ENCODE measurements at places on chromosomes 3 and 15.

GRCh38 chr15:67181221-67181639 lies 73.2 kb downstream of the AAGAB start:
- DNase-seq: no peak

GRCh38 chr3:31054032-31054431 lies 159.6 kb upstream of the GADL1 start:
- no peak for DNase-seq

- DNase-seq: no peak
Observed at GRCh38 chr15:100041127-100041828, 300.5 kb downstream of the ADAMTS17 start.

DNA sequence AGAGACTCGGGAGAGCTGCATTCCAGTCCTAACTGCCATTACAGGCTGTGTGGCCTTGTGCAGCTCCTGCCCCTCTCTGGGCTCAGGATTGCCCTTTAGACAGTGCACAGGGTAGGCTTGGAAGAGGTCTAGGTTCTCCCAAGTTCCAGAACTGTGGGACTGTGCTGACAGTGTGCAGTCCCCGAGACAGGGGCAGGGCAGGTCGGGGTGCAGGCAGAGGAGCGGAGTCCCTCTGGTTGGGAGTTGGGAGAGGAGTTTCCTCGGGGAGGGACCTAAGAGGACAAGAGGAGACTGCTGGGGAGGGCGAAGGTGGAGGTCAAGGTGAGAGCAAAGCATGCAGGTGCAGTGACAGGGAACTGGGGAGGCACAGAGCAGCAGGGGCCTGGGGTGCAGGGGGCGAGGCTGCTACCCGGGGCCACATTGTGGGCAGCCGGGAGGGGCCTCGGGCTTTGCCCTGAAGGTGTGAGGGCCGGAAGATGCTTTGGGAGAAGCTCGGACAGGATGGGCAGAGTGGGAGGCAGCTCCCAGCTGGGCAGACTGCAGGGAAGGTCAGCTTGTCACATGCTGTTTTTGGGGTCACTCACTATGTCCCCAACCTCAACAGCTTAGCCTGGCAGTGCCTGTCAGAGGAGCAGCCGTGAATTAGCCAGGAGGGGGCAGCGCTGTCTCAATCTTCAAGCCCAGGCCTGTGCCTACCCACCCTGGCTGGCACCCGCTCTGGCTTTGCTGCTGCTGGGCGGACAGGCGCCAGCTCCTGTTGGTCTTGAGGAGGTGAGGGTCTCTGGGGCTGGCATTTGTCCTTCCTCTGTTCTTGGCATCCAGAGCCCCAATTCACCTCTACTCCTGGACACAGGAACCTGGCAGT lies 15.4 kb upstream of the CSPG4 start:
- DNase-seq: peak; percentile 57

GRCh38 chr15:66019368-66019767 lies 150.1 kb downstream of the RAB11A start:
- no peak for DNase-seq

DNA sequence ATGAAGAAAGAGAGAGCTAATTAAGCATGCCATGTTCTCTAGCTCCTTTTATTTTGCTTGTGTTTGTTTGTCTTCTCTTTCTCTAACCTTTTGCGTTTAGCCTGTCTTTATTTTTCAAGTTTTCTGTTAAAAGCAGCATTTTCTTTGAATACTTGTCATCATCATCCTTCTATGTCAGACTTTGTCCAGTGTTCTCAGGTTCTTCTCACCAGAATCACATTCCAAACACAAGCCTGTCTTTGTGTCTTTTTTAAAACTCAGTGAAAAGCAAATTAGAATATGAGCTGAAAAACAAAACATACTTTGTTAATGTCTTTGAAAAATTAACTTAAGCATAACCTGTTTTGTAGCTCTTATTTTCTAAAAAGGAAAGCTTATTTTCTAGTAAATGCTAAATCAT lies 62.4 kb downstream of the LEKR1 start:
- no peak for DNase-seq

DNA sequence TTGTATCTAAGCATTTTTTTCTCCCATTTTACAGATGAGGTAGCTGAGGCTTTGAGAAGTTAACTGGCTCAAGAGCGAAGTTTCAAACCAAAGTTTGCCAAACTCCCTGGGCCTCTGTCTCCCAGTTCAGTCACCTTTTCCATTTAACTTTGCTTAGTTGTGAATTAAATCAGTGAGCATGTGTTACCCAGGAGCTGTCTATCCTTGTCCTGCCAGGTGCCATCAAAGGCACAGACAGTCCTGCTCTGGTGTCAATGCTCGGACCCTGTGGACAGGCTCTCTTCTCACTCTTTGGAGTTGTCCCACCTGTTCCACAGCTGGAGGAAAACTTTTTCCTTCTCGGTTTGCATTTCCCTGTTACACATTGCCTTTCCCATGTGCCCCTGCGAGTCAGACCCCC lies 8.6 kb downstream of the EPHB1 start:
- DNase-seq: no peak

All from choroid plexus epithelial cell (primary cell).